Activated naive CD4-positive, alpha-beta T cell treated with anti-CD3 and anti-CD28 coated beads, Interleukin-2, amount 10 ng/mL, durations not matched to agents 7 days and 5 days (primary cell): ENCODE measurements at places on chromosomes 4 and X.

DNA sequence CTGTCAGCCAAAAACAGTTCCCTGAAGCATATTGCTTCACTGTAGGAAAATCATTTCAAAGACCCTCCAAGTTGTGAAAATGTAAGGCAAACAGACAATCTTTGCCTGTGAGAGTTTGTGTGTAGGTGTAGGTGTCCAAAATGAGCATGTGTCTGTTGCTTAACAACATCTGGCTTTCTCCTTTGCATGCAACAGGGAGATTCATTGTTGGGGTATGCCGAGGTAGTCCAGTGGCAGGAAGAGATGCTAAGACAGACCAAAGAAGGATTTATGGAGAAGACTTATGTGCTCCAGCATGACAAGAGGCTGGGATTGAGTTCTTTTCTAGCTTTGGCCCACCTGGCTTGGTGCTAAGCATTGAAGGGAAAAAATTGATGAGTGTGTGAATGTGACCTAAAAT, 29.8 kb upstream of the SMAD1 start:
- no peak for DNase-seq

DNA sequence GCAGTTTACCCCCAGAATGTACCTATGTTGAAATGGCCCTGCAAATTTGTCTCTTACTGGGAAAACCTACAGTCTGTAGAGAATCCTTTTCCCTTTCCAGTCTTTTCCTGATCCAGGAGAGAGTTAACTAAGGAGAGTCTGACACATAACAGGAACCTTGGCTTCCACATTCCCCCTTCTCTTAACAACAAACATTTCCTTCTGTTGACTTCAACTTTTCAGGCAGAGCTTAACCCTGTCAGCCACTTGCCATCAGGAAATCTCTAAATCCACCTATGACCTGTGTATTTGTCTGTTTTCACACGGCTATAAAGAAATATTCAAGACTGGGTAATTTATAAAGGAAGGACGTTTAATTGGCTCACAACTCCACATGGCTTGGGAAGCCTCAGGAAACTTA, 45.6 kb upstream of the GPR78 start:
- DNase-seq: no peak

GRCh38 chrX:80316526-80316925, 103.7 kb upstream of the TENT5D start:
- DNase-seq: no peak

DNA sequence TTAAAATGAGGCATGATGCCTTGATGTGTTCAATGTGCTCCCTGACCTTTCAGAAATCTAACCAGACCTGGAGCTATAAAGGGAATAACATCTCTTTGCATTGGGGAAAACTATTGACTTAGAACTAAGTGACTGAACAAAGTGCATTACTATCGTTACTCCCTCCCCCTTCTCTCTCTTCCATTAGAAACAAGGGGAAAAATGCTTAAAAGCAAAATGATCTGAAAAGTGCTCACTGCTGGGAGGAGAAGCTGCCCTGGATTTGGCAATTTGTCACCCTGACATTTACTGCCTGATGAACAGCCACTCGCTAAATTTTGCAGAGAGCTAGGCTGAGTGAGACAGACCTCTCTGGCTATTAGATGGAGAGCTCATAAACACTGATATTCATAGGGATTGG, 48.6 kb upstream of the PARM1 start:
- DNase-seq: no peak

DNA sequence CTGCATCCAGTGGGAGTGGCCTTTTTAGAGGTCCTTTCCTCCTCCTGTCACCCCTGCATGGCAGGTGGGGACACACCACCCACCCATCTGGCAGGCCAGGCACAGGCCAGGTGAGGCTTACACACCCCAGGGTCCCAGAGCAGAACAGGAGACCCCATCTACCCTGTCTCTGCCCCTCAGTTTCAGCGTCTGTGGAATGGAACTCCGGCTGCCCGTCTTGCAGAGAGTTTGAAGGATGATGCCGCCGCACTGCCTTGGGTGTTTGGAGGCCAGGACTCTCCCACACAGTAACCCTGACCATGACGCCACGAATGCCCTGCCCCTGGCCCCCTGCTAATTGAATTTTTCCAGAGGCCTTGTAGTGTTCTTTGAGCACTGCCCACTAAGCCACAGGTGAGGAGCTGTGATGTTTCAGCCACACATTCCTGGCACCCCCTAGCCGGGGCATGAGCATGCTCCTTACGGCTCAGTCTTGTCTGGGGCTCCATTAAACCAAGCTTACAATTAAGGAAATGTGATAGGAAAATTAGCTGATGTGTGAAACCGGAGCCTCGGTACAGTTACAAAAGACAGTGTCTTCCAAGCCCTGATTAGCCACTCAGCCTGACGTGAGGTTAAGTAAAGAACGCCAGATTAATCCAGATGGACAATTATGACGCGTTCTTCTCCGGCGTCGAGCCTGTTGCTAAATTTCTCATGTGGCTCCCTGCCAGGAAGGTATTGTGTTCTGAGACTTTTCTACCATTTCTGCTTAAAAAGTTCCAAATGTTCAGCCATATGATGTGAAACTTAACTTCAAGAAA, 39.3 kb downstream of the HMX1 start:
- DNase-seq: no peak

DNA sequence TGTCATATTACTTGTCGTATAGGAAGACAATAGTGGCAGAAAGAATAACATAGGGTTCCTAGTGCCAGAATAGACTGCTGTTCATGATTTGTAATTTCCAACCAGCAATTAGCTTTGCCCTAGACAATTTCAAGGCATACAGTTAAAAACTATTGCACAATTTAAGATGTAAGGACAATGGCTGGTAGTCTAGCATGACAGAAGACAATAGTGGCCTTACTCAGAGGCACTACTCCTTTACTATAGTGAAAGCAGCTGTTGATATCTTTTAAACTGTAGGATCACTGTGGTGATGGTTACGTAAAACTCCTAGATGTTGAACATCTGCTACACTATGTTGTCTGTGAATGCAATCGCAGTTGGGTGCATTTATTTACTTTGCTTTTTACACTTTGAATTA, 234.5 kb downstream of the RBMX2 start:
- no peak for DNase-seq

DNA sequence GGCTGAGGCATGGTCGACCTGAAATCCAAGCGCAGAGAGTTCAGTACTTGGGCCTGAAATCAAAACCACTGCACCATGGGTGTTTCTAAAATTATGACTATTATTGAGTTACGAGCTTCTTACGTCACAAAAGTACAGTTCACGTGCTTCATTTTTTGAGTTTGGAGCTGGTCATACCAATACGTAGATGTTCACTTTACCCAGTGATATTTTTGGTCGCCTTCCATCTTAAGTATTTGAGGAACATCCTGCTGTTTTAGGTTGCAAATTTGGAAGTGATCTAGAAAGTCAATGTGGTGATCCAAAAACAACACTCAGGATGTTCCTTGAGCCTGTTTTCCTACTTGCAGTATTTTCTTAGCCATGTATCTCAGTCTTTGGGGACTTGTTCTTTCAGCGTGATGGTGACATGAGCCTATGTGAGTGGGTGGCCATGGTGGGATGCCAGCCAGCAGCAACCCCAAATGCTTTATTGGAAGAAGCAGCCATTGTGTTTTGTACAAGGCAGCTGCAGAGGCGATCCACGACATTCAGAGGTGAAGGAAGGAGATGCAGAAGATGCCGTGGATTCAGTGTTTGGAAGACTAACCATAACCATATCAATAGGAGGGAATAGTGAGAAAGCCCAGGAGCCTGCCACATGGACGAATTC, 28.7 kb downstream of the LDB2 start:
- no peak for DNase-seq

GRCh38 chrX:38664285-38664684, 102.9 kb downstream of the TSPAN7 start:
- DNase-seq: peak; percentile 22

DNA sequence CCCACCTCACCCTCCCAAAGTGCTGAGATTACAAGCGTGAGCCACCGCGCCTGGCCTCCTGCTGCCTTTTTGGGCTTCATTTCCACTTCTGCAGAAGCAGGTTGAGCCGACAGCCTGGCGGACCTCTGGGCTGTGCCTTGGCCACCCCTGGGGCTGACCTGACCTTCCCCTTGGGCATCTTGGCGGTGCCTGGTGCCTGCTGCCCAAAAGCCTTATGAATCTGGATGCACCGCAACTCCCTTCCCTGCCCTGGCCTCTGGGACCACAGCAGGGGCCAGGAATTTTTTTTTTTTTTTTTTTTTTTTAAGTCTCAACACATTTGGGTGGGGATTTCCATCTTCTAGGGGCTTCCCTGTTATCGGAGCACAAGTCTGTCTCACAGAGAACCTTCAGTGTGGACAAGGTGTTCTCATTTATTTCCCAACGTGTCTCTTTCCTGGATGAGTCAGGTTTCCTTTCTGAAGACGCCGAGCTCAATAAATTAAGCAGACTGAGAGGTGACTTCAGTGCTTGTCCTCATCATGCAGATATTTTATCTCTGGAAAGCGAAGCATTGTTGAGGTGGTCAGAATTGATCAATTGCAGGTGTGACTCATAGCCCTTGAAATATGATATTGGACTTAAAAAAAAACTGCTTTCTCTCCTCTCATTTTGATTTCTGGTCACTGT, 79.7 kb downstream of the SHROOM2 start:
- DNase-seq: no peak

- DNase-seq: no peak
These were observed 185.0 kb upstream of the GLRA2 start for GRCh38 chrX:14344172-14344940.

DNA sequence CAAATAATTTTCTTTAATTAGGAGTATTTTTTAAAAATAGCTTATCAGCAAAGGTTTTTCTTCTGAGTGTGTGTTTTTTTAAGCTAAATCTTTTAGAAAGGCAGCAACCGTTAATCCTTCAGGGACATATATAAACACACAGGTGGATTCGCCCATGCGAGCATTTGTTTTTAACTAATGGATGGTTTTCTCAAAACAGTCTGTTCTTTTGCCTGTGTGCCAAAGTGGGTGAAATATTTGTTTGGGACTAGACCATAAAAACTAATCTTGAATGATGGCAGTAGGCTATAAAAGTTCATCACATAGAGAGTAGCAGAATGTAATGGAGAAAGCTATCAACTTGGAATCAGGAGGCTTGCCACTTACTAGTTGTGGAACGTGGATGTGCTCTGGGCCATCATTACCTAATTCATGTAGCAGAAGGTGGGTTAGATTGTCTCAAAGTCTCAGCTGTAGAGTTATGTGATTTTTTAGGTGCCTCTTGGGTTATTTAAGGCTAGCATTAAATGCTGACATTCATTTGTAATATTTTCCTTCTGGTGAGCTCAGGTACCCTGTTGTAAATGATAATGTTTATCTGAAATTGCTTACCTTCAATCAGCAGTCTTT, 7.4 kb upstream of the TAPT1 start:
- no peak for DNase-seq

DNA sequence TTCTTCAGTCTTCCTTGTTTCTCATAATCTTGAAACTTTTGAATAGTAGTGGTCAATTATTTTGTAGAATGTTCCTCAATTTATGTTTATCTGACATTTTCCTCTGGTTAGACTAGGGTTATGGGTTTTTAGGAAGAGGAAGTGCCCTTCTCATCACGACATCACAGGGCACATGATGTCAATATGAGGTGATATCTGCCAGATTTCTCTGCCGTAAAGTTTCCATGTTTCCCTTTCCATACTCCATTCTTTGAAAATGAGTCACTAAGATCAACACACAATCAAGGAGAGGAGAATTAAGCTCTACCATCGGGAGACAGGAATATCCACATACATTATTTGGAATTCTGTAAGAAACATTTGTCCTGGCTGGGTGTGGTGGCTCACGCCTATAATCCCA, 28.4 kb downstream of the RP2 start:
- no peak for DNase-seq

DNA sequence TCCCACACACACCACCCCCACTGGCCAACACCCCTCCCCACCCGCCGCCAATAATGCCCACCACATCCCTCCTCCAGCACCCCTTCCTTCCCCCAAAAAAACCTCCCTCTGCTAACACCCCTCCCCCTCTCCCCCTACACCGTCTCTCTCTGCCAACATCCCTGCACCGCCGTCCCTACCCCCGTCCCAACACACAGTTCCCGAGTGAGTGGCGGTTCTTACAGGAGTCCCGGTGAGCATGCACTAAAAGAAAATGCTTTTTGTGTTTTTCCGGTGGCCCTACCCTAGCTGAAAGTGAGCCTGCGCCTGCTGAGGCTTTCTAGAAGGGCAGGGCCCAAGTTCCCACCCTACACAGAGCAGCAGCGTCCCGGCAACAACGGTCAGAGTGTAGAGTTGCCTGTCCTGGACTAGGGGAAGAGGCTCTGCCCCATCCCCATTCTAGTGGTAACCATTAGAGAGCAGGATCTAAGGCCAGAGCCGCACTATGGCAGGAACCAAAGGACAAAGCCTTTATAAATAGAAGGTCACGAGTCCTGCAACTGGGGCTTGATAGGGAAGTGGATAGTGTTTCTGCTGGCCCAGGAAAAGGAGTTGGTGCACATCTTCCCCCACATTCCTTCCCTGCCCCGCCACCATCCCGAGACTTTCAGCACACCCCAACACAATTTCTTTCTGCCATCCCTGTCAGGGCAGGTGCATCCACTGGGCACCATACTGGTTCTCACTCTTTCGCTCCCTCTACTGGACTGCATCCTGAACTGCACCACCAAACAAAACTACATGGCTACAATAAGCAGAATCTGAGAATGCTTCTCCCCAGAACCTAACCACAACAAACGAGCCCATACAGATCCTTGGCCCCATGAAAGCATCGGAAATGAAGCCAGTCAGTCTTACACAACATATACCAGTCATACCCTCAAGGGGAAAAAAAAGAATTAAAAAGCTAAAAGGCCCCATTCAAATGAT, 78.1 kb upstream of the PAGE3 start:
- peak; percentile 68 for DNase-seq

DNA sequence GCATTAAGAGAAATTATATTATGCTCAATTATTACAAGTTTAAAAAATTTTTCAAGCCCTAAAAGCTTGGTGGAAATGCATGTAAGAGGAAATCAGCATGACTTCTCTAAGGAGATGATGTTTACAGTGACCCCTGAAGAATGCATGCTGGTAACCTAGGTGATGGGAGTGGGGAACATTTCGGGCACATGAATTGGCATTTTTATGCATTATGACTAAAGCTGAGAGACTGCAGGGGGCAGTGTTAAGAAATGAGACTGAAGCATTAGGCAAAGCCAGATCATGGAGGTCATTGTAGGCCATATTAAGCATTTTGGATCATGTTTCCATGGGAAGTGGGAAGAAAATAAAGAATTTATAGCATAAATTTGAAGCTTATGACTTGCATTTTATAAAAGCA, 421.3 kb downstream of the FAT4 start:
- no peak for DNase-seq

DNA sequence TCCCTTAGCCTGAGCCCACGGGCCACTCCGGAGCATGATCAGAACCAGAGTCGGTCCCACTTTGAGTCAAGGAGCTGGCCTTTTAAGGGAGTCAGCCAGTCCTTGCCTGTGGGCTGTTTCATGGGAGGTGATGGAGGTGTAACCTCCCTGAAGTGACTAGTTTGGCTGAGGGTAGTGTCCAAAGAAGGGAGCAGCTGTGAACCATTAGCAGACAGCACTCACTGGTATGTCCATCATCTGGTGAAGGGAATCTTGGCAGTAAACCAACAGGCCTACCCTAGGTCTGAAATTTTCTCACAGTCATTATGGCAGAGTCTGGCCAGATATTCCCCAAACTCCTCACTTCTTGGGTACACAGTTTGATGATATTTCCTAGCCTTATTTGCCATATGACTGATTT, 12.3 kb upstream of the REPS2 start:
- DNase-seq: no peak
